ENCODE measurements at places on chromosomes 5 and 9. TPM values are rescaled to one million over a fixed set of nuclear protein-coding genes. Genes with fewer than 3 reads are reported as not detected.

ARHGEF28 gene
- 29.8 TPM for total RNA-seq

TRIM41 gene
- total RNA-seq: 22.1 TPM

IFNA2 gene
- total RNA-seq: not detected

LCN1 gene
- total RNA-seq: not detected

GRXCR2 gene
- not detected for total RNA-seq

NRG2 gene
- total RNA-seq: 5.2 TPM

PCDHGA4 gene
- 1.8 TPM for total RNA-seq

CERCAM gene
- total RNA-seq: 18.2 TPM

SLC1A3 gene
- 1.7 TPM for total RNA-seq

CBY3 gene
- total RNA-seq: not detected

S1PR3 gene
- 4.1 TPM for total RNA-seq

ENTREP1 gene
- total RNA-seq: 2.8 TPM

SPINK7 gene
- total RNA-seq: not detected

MZB1 gene
- total RNA-seq: 0.67 TPM

RELL2 gene
- total RNA-seq: 0.88 TPM

IL3 gene
- total RNA-seq: not detected

PCDHGC4 gene
- total RNA-seq: 1.1 TPM

GMCL2 gene
- not detected for total RNA-seq

PHF24 gene
- total RNA-seq: 0.32 TPM

ZNF883 gene
- total RNA-seq: 1.5 TPM

LCN6 gene
- total RNA-seq: 5.2 TPM

SLC34A3 gene
- total RNA-seq: 0.12 TPM

COMMD10 gene
- total RNA-seq: 12.8 TPM

DMRT3 gene
- not detected for total RNA-seq

WNK2 gene
- 82.8 TPM for total RNA-seq

ARL14EPL gene
- not detected for total RNA-seq

ARL10 gene
- total RNA-seq: 0.95 TPM

ZBED3 gene
- total RNA-seq: 12.4 TPM

SPINK4 gene
- not detected for total RNA-seq

PLPP7 gene
- 1.2 TPM for total RNA-seq

RALGPS1 gene
- 7.7 TPM for total RNA-seq

CCL19 gene
- total RNA-seq: 2.6 TPM

PCDHB13 gene
- 2.8 TPM for total RNA-seq

HRCT1 gene
- total RNA-seq: 0.56 TPM

IFNA7 gene
- total RNA-seq: not detected

TMEM174 gene
- not detected for total RNA-seq

C9orf153 gene
- 0.14 TPM for total RNA-seq

C5orf52 gene
- not detected for total RNA-seq

RNF208 gene
- total RNA-seq: 6.5 TPM

FLT4 gene
- 2.4 TPM for total RNA-seq

SOWAHA gene
- 2.8 TPM for total RNA-seq

FBXL7 gene
- 1.4 TPM for total RNA-seq

SPINK5 gene
- total RNA-seq: 0.17 TPM

PCDHB3 gene
- total RNA-seq: 0.51 TPM

PITX1 gene
- not detected for total RNA-seq

LHFPL2 gene
- 28.4 TPM for total RNA-seq

CDX1 gene
- not detected for total RNA-seq

PTGES2 gene
- total RNA-seq: 42.2 TPM

ZDHHC11 gene
- 3.6 TPM for total RNA-seq

FBN2 gene
- 0.18 TPM for total RNA-seq

OSMR gene
- total RNA-seq: 7.9 TPM

TOR4A gene
- total RNA-seq: 4.2 TPM

SLC6A7 gene
- total RNA-seq: not detected

TRIM14 gene
- total RNA-seq: 1.3 TPM

PLEKHG4B gene
- total RNA-seq: 0.35 TPM
